Stimulated activated CD8-positive, alpha-beta memory T cell treated with anti-CD3 and anti-CD28 coated beads, Interleukin-2, amount 100 ng/mL, for 48 hours (primary cell): ENCODE measurements at places on chromosomes 5 and 9.

- no peak for DNase-seq
These were observed 58.1 kb downstream of the ROR2 start for GRCh38 chr9:91891915-91892314.

- no peak for DNase-seq
These were observed 80.7 kb downstream of the PRRT1B start for GRCh38 chr9:131625790-131626670.

DNA sequence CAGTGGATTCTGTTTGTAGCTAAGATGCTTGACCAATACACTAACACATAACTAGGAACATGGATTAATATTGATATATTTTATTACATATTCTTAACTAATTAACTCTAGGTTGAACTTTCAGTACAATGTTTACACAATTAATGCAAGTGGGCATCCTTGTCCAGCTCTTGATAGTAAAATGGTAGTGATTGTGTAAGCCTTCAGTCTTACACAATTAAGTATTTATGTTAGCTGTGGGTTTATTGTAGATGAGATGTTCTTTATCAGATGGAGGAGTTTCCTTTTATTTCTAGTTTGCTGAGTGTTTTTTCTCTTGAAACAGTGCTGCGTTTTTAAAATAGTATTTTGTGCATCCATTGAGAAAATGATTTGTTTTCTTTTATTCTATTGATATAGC lies 1210.8 kb downstream of the CDH12 start:
- DNase-seq = no peak

DNA sequence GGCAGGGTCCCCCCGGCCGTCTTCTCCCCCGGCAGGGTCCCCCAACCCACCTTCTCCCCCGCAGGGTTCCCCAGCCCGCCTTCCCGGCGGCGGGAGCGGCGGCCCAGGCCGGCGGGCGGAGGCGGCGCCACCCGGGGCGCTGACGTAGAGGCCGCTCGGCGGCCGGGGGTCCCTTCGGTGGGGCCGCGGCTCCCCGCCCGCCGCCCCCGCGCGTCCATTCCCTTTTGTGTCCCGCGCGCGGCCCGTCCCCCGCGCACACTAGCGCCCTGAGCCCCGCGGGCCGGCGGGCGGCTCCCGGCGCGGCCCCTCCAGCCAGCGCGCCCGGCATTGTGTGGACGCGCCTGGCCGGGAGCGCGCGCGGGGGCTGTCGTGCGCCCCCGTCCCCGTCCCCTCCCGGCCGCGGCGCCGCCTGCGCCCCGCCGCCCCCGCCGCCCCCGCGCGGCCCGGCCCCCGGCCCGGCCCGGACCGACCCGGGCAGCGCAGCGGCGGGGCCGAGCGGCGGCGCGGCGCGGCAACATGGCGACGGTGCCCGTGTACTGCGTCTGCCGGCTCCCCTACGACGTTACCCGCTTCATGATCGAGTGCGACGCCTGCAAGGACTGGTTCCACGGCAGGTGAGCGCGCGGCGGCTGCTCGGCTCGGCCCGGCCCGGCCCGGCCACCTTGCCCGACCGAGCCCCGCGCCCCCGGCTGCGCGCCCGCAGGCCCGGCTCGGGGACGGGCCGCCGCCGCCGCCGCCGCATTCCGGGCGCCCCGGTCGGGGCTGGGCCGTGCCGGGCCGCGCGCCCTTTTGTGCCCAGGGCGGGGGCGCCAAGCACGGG lies at the start of gene PHF2:
PHF2 (plus strand) TSS at position 327 of the 820 bp plus-strand sequence; CDS start at position 517, 190 bp downstream.
- DNase-seq = peak; percentile 18

DNA sequence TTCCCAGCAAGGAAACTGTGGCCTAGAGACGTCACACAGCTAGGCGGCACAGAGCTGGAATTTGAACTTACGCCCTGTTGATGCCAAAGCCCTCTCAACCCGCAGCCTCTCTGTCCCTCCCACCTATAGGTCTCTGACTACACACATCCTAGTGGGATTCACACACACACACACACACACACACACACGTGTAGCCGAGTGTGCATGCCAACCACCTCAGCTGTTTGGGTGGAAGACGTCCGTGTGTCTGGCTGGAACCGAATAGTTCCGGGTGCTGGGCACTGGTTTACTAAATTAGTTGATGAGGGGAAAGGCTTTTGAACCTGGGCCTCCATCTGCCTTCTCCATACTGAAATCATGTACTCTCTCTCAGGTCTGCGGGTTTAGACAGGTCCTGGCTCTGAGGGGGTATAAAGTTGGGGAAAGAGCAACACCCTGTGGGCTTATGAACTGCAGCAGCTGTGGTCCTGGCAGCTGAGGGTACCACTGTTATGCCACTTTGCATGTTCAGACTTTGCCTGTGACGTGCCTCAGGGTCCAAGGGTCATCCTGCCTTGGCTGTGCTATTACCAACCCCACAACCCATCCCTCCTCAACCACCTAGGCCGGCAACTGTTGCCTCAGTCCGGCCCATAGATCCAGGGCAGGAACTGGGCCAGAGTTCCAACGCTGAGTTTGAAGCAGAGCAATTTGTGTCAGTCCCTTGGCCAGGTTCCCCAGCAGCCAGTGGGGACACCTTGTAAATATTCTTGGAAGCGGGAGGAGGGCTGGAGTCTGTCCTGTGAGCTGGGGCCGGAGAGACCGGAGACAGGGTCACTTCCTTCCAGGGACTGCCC lies 50.5 kb downstream of the PSD2 start:
- DNase-seq = no peak

GRCh38 chr5:144035046-144035740 lies 135.3 kb downstream of the YIPF5 start:
- no peak for DNase-seq

DNA sequence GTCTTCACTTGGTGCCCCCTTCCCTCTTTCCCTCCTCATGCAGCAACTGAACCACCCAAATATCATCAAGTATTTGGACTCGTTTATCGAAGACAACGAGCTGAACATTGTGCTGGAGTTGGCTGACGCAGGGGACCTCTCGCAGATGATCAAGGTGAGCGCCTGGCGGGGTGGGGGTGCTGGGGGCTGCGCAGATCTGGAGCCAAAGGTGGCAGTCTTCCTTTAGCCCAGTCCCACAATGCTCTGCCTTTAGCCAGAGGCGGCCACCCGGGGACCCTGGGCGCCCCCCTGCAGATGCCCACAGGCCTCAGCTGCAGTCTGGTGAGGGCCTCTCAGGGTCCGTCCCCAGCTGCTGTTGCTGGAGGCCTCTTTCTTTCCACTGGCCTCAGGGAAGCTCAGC lies 63.7 kb downstream of the NEK6 start:
- no peak for DNase-seq

GRCh38 chr5:36658038-36658756 lies 51.8 kb downstream of the SLC1A3 start:
- DNase-seq = no peak

DNA sequence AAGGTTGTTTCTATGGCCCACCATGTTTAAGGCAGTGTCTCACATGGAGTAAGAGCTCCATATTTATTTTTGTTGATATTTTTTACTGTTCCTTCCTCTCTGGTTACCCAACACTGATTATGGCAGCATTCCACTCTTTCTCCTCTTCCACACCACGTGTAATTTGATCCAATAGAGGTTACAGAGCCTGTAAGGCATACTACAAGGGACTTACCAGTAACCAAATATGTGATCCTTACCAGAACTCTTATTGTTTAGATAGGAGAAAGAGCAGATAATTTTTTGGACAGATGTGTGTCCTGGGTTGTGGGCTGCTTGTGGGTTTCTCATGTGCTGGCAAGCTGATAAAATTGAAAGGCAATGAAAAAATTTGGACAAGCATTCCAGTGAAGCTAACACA lies 261.3 kb downstream of the TMEM167A start:
- no peak for DNase-seq

- no peak for DNase-seq
These were observed 35.6 kb upstream of the ANXA1 start for GRCh38 chr9:73116031-73116430.

DNA sequence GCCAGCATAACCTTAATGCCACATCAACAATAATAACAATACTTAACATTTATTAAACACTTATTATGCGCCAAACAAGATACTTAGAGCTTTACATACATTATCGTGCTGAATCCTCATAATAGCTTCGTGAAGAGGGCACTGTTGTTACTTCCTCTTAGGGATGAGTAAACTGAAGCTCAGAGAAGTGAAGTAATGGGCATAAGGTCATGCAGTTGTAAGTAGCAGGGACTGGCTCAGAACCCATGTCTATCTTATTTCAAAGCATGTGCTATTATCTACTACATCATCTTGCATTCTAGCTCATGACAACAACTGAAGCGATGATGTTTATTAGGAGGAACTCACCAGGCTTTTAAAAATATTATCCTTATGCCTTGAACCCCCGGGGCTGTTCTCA lies 34.9 kb upstream of the PPP3R2 start:
- DNase-seq = no peak

GRCh38 chr9:27664121-27664779 lies 91.0 kb upstream of the C9orf72 start:
- no peak for DNase-seq

GRCh38 chr9:123072407-123072995 lies 39.0 kb downstream of the GPR21 start:
- DNase-seq = no peak

DNA sequence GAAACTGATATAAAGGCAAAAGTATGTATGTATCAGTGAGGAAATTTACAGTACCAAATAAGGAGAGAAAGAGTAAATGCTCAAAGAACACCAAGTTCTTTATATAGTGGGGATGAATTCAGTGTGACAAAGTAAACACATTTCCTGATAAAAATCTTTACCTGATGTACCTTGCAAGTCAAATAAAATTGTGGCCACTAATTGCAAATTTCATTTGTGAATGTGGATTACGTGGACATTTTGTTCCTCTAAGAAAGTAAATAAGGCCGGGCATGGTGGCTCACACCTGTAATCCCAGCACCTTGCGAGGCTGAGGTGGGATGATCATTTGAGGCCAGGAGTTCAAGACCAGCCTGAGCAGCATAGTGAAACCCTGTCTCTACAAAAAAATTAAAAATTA lies 25.7 kb downstream of the CEP120 start:
- no peak for DNase-seq

- DNase-seq = peak; percentile 8
These were observed 822 bp downstream of the DENND4C start for GRCh38 chr9:19231126-19231903.

GRCh38 chr9:105320568-105320967 lies 76.1 kb downstream of the SLC44A1 start:
- DNase-seq = no peak

GRCh38 chr5:144451187-144451973 lies 280.7 kb downstream of the KCTD16 start:
- no peak for DNase-seq

GRCh38 chr9:126985870-126986498 lies 71.4 kb downstream of the RALGPS1 start:
- peak; percentile 48 for DNase-seq

- DNase-seq = no peak
These were observed 372.1 kb upstream of the SGCD start for GRCh38 chr5:155954701-155955445.

DNA sequence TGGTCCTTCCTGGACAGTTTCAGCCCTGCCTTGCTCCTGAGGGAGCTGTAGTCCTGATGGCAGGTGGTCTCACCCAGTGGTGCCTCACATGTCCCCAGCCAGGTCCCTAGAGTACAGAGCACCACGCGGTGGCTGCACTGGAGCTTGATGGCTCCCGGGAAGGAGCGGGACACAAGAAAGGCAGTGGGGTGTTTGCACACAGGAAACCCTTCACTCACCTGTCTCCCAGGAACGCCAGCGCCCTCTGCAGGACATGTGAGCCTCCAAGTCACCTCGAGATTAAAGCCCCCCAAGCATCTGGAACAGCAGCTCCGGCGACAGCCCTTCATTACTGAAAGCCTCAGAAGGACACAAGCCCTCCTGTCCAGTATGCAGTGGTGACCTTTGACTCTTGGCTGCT lies 19.9 kb upstream of the TMEM250 start:
- DNase-seq = peak; percentile 54

GRCh38 chr5:131265311-131265803 lies 1.5 kb downstream of the CDC42SE2 start:
- no peak for DNase-seq

DNA sequence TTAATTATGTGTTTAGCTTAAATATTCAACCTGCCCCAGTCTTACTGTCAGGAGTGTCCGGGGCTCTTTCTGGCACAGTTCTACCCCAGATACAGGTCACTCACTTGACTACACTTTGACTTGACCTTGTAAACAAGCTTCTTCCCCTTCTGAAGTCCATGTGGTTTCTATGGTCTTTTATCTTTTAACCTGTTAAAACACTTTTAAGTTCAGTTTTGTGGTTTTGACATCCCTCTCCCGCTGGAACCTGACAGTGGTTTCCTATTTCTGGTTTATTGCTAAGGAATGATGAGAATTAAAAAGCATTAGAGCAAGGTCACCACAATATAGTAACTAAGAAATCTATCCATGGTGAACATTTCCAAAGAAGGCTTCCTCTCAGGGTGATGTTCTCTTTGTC lies 300.1 kb downstream of the TMEM167A start:
- no peak for DNase-seq

DNA sequence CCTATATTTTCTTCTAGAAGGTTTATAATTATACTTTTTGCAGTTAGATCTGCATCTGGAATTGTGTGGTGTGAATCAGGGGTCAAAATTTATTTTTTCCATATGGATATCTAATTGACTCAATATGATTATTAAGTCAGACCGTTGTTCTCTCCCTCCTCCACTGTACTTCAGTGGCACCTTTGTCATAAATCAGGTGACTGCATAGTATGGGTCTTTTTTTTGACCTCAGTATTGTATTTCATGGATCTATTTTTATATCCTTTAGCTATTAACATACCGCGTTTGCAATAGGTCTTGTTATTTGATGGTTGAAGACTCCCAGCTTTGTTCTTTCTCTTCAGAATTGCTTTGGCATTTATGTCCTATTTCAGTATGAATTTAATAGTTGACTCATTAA lies 107.4 kb downstream of the BOD1 start:
- DNase-seq = no peak

GRCh38 chr9:91536211-91536691 lies 112.6 kb upstream of the NFIL3 start:
- no peak for DNase-seq

DNA sequence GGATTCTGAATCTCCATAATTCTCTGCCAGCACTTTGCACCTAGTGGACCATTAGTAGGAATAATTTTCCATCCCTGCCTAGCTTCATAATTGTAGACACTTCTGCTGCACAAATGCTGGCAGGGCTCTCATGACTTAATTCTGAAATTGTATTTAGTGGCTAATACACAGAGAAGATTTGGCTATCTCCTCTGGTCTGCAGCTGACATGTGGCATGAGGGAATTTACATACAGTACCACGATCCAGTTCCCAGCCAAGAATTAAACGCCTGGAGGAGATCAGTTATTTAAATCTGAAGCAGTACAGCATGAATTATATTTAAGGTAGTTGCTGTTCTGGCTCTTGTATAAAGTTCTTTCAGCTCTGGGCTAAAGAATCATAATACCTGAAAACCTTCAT lies 46.5 kb downstream of the IQGAP2 start:
- no peak for DNase-seq

DNA sequence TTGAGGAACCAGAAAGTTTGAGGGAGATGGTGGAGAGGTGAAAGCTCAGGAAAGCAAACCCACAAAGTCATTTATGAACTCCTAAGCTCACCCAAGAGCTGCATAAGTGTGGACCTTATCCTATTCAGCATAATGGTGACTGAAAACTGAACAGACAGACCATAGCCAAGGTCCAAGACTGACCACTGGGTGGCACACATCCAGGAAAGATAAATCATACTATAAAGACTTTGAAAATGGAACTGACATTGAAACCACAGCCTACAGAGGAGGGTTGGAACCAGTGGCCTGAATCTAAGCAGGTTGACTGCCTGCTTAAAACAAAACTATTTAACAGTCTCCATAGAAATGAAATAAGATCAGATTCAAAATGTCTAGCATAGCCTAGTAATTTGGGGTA lies 121.0 kb upstream of the RGS7BP start:
- DNase-seq = no peak

GRCh38 chr5:113427871-113428574 lies 6.8 kb downstream of the TSSK1B start:
- no peak for DNase-seq

GRCh38 chr5:97375959-97376358 lies 192.9 kb upstream of the RIOK2 start:
- DNase-seq = no peak
